ENCODE measurements at places on chromosomes 6 and 20.

DNA sequence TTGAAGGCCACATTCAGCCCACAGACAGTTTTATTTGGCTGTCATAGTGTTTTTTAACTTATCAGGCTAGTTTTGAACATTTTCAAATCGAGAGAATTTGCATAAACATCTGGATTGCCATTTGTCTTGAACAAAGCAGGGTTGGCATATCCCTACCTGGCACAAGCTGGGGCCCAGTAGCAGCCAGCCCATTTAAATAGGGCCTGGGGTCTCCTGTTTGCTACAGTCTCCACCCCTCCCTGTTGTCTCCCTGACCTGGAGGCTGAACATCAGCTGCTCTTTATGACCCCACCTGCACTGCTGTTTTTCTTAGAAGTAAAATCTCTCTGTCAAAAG is 10.5 kb downstream of the BCAS4 start:
- no peak for DNase-seq

GRCh38 chr6:103062136-103062535 is 1668.6 kb downstream of the GRIK2 start:
- DNase-seq: no peak

DNA sequence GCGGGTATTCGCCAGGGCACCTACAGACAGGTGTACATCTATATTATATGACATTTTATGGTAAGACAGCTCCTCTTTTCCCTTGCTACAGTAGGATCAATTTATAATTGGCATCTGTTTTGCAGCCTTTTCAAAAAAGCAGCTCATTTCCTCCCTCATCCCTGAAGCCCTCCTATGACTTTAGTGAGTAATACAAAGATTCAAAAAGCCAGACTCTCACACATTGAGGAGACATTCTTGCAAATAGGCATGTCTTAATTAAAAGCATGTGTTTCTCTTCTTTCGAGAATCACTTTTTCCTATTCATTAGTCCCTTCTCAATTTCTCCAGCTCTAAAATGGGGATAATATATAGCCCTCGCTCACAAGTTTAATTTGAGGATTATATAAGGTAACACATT is 283.4 kb downstream of the TBC1D7 start:
- no peak for DNase-seq

DNA sequence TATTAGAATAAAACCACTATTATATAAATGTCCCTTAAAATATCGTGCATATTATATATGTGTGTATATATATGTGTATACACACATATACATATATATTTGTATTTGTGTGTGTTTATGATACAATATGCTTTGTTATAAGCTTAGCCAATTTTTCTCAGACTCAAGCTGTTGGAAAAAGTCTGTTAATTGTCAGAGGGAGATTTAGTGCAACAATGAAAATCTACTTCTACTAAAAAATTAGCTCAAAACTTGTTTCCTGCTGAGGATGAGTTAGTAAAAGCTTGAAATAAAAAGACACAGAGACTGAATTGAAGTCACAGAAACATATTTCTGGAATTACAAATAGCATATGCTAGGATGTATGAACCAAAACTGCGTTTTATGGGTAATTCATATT is 79.4 kb downstream of the ADGRG6 start:
- no peak for DNase-seq

GRCh38 chr6:140271759-140272377 is 897.4 kb upstream of the CITED2 start:
- no peak for DNase-seq

DNA sequence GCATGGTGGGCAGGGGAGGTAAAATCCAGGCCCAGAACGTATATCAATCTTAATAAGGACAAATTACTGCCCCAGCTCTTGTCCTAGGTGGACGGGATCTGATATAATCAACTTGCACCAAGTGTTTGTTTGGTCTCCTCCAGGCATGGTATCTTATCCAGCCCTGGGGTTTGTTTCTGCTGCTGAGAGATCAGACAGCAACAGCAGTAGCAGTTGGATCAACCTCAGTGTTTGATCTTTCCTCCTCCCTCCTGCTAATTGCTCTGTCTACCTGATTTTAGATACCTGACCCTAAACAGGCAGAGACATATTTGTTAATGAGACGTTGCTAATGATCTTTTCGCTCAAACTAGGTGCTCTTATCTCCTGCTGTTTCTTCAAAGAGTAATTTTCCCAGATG is 100.4 kb upstream of the BACH2 start:
- no peak for DNase-seq

- DNase-seq: no peak
Observed at GRCh38 chr6:41494212-41495110, 51.7 kb upstream of the FOXP4 start.

GRCh38 chr20:50646483-50646996 is 44.8 kb downstream of the RIPOR3 start:
- DNase-seq: no peak

- peak; percentile 3 for DNase-seq
Observed at GRCh38 chr20:41183391-41183790, 46.0 kb downstream of the PLCG1 start.

DNA sequence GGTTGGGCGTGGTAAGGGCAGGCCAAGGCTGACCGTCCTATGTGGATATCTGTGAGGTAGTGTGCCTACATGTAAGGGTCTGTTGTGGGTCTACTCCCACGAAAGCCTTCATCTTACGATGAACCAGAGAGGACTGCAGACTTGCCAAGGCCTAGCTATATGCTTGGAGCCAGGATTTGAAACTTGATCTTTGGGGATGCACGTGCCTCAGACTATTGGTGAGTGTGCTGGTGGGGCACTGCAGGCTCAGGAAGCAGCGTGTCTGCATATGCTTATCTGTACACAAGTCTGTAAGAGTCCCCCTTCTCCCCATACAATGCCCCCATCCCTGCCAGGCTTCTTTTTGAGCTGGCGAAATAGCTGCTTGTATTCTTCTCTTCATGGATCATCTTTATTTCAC is 17.9 kb downstream of the PLCG1 start:
- DNase-seq: no peak

- DNase-seq: no peak
Observed at GRCh38 chr20:18263723-18264122, 24.6 kb upstream of the ZNF133 start.

DNA sequence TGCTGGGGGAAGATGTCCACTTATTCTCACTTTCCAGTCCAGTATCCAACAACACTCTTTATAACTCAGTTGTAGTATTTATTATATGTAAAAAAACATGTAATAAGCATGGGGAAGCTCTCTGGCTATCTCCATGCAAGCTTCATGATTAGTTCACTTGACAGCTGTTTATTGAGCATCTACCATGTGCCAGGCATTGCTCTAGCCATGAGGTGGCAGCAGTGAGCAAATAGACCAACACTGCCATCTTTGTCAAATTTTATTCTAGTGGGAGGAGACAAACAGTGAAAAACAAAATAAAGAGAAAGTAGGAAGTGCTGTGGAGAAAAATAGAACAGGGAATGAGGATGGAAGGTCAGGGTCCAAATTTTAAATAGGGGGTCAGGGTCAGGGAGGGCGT is 131.8 kb downstream of the CFAP61 start:
- DNase-seq: peak; percentile 29

DNA sequence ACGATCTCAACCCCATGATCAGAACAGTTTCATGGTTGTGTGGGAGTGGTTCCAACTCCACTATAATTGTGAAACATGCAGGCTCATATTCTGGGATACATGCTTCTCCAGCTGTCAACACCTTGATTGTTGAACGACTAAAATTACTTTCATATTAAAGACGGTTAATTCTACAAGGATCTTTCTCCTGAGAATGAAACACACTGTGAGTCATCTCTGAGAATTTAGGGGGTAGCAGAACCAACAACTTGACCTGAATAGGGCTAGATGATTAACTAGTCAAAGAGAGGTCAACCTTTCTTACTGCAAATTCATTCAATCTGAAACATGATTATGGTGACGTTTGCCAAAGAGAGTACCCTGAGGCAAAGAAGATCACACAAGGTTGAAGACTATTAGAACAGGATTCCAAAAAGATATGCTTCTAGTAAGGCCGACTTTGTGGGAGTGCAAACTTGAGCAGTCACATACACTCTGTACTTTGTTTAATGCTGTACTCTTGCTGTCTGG is 175.2 kb upstream of the CITED2 start:
- no peak for DNase-seq

DNA sequence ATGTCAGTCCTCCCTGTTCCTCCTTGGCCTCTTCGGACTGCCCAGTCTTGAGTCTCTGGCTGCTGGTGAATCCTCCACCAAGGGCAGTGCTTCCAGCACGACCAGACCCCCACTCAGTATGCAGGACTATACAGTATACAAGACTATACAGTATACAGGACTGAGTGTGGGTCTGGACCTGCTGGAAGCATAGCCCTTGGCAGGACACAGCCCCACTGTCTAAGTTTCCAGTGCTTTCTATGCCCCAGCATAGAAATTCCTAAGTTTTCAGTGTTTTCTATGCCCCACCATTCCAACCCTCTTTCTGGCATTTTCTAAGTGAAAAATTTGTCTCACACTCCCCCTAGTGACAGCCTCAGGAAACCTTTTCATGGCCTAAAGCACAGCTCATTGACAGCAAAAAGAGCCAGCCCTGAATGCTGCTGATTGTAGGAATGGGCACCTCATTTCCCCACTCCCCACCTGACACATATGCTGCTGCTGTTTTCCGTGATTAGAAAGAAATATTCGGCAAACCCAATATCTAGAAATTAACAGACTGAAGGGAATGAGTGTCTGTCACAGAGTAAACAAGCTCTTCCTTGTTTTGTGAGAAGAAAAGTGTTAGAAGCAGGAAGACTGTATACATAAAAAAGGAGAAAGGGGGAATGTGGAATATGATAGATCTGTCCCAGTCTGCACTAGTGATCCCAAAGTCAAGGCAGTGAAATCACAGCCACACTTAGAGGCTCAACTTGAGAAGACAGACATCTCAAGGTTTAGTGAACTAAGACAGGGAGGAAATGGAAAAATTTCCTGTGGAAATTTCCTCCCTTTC is 206.9 kb downstream of the IBTK start:
- peak; percentile 30 for DNase-seq

DNA sequence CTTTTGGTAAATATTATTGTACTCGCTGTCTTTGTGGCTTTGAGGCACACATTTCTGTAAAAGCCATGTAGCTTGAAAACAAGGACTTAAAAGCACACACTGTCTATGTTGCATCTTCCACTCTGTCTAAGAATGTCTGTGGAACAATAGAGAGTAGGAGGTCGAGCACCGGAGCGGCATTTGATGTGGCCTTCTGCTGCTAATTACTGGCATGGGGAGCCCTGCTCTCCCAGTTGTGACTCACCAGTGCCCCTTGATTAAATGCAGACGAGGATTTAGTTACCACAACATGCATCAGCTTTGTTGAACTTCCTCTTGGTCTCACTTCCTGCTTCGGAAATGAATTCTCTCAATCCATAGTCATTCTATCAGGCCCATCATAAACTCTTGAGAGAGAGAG is 680.7 kb upstream of the SLC35B3 start:
- DNase-seq: no peak

Data from DND-41 (cell line).